IPS DF 19.7 (cell line): ENCODE measurements at places on chromosomes 6 and 20.

GRCh38 chr20:16175322-16175961 lies 397.8 kb downstream of the KIF16B start:
- no peak for DNase-seq

GRCh38 chr6:79231101-79231500 lies 3.4 kb downstream of the HMGN3 start:
- DNase-seq: no peak

- no peak for DNase-seq
These were observed 20.6 kb upstream of the NKX2-2 start for GRCh38 chr20:21534453-21534852.

DNA sequence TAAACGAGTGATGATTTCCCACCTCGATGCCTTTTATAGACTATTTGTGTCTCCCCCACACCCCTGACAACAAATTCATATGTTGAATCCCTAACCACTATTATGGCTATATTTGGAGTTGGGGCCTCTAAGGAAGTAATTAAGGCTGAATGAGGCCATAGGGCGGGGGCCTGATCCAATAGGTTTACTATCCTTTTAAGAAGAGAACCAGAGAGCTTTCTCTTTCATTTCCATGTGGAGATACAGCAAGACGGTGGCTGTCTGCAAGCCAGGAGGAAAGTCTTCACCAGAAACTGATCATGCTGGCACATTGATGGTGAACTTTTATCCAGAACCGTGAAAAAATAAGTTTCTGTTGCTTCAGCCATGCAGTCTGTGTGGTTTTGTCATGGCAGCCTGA lies 38.9 kb upstream of the CLIC5 start:
- DNase-seq: no peak

DNA sequence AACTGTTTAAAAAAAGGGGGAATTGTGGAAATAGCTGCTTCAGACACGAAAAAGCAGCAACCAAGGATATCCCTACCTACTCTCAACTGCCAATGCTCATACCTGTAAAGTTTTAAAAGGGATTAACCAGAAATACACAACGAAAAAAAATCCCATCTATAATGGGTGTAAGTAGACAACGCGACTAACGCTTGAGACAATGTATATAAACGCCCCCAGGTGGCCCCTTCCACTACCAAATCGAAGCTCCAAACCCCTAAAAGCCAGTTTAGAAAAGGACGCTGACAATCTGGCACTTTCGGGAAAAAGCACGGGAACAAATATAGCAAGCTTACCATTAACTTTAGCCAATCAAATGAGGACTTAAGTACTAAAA lies 94.5 kb upstream of the BTN3A2 start:
- no peak for DNase-seq

DNA sequence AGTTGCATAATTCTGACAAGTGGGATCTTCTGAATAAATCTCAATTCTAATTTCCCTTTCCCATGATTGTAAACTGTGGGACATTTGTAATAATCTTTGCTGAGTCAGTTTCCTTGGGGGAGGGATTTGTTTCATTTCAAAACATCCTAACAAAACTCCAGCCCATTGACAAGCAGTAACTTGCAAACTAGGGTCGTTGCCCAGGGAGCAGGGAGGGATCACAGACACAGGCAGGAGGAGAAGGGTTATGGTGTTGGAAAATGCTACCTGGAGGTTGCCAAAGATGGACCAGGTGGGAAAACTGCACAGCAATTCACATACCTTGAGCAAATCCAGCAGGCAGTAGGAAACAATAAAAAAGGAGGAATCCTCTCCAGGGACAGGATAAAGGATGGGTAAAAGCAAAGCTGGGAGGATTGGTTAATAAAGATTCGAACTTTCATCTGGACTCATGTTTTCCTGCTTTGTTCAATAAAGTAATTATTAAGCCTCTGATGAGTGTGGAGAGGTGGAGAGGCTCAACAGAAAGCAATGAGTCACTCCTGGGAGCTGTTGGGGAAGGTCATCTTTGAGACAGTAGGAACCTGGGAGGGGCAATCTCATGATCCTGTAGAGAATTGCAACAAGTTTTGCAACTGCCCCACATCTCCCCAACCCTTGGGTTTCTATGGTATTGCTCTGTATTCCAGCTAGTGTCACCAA lies 87.3 kb upstream of the AKIRIN2 start:
- DNase-seq: no peak

DNA sequence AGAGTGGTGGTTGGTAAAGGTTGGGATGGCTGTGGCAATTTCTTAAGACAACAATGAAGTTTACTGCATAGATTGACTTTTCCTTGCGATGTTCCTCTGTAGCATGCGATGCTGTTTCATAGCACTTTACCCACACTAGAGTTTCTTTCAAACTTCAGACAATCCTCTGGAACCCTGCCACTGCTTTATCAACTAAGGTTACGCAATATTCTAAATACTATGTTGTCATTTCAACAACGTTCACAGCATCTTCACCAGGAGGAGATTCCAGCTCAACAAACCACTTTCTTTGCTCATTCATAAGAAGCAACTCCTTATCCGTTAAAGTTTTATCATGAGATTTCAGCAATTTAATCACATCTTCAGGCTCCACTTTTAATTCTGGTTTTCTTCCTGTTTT lies 161.2 kb upstream of the NRSN1 start:
- no peak for DNase-seq

DNA sequence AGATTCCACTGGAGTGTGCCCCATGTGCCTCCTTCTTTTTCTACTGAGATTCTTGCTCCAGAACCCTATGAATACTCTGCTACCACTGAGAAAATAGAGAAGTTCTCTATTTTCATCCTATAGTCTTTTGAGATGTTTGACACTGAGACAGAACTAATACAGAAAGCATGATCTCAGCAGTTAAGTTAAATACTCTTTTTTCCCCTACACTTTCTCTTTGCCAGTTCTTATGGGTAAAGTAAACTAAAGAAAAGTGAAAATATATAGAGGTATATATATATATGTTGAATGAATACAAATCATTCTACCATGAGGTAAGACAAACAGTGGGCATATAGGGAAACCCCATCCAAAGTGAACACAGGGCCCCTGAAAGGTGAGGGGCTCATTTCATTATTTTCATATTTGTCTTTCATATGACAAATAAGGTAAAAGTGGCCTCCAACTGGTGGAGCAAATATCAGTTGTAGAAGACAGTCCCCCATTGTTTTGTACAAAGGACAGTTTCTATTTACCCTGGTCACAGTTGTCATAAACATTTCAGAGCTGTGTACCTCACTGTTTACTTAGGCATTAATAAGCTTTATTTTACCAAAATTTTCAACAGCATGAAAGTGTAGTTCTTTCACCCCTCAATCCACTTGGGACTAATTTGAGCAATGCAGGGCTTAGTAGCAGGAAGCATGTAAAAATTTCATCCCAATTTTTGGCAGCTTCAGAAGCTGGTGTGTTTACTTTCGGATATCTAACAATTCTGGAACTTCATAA lies 188.3 kb upstream of the MARCKS start:
- no peak for DNase-seq
